ENCODE measurements at places on chromosomes 2 and 18.

DNA sequence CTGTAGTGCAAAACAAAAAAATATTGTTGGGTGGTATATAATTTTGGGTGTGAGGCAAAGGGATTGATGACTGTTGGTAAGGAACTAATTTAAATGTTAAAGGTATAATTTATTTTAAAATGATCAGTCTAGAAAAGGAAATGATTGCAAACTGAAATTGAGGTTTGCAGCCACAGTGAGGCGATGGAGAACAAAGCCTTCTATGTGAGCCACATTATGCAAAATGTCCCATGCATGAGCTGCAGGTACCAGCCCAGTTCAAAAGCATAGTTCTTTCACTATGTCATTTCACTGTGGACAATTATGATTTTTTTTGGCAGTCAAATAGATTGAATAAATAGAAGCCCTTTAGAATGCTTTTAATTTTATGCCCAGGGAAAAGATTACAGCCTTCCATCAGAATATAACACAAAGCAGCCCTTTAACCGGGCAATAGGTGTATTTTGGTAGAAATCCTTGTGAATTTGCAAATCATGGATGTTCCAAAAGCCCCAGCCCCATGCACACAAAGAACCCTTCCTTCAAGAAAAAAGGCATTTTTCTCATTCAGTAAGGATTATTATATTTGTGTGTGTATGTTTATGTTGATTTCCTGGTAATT lies 1.7 kb downstream of the MAP2 start:
- DNase-seq: no peak

DNA sequence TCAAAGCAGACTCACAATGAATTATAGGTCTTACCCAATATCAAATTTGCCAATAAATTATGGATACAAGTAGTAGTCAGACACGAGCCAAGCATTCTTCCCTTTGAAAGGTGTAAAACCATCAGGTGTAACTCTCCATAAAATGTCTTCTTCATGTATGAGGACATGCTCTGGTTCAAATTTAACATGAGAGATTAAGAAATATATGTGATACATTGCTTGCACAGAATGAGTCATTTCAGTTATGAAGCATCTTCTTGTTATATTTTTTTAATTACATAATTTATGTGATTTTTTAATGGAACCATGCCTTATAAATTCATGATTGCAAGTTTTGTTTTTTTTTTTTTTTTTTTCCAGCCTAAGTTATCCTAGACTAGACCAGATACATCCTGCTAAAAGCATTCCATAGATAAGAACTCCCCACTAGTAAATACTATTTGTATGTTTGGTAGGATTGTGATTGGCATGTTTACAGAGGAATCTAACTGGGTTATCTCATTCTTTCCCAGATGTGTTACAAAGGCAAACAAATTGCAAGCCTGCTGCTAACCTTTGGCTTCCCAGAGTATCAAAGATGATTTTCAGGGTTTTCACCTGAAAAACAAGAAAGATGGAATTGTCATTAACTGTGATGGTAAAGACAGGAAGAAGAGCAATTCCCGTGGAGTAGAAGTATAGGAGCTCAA lies 621.9 kb downstream of the XIRP2 start:
- no peak for DNase-seq

DNA sequence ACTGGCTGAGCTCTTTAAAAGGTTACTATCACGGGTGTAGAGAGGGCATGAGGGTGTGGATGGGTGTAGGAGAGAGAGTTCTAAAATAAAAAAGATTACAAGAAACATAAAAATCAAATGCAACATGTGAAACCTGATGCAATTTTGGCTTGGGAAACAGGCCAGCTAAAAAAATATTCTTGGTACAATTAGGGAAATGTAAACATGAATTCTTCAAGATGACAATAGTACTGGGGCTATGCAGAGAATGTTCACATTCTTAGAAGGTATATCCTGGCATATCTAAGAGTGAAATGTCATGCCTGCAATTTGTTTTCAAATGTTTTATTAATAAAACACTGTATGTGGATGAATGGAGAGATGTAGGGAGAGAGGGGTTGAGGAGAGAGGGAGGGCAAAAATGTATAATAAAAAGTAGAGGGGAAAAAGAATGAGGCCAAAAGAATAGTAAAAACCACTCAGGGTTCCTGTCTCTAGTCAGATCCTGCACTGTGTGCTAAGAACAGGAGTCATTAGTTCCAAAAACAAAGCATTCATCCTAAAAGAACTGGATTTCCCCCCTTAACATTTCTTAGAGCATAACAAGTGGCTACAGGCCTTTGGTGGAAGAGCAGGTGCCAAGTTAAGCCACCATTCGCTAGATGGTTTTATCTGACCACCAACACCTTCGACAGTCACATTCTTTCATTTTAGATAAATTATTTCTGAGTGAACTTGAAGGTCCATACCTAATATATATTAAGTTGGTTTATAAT lies 77.3 kb downstream of the LPIN2 start:
- no peak for DNase-seq

GRCh38 chr2:12107321-12107720 lies 360.9 kb downstream of the LPIN1 start:
- no peak for DNase-seq

GRCh38 chr2:98191883-98192282 lies 104.9 kb downstream of the VWA3B start:
- no peak for DNase-seq

GRCh38 chr18:27887287-27887686 lies 289.6 kb downstream of the CDH2 start:
- DNase-seq: no peak

DNA sequence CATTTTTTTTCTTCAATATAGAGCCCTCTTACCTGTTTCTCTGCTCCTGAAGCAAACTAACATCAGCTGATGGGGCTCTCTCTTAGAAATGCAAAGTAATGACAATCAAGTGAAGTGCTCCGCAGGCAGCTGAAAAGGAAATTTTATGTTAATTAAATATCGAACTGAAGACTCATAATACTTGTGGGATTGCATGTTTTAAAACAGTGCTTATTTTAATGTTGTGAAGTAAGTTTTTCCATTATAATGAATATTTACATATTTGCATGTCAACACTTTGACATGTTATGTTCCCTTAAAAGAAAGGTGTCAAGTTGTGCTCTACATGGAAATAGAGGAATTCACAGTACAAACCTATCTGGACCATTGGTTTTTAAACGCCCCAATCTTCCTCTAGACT lies 97.1 kb downstream of the EML6 start:
- DNase-seq: no peak

- no peak for DNase-seq
These were observed 117.6 kb downstream of the FAM124B start for GRCh38 chr2:224284134-224284946.

Data from stimulated activated CD8-positive, alpha-beta memory T cell treated with anti-CD3 and anti-CD28 coated beads, Interleukin-7, amount 100 ng/mL, for 1 hour (primary cell).